ENCODE measurements at places on chromosomes 11 and 22.

DNA sequence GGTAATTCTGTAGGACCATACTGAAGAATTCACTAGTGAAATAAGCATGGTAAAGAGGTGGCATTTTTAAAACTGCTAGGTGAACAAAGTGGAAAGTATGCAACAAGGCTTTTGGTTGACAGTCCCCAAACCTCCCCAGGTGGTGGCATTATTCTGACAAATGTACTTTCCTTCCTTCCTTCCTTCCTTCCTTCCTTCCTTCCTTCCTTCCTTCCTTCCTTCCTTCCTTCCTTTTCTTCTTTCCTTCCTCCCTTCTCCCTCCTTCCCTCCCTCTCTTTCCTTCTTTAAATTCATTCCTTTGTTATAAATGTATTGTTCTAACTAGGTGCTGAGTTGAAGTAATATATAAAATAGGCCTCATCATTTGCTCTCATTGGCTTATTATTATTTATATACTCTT lies 284.7 kb upstream of the ANO5 start:
- no peak for DNase-seq

DNA sequence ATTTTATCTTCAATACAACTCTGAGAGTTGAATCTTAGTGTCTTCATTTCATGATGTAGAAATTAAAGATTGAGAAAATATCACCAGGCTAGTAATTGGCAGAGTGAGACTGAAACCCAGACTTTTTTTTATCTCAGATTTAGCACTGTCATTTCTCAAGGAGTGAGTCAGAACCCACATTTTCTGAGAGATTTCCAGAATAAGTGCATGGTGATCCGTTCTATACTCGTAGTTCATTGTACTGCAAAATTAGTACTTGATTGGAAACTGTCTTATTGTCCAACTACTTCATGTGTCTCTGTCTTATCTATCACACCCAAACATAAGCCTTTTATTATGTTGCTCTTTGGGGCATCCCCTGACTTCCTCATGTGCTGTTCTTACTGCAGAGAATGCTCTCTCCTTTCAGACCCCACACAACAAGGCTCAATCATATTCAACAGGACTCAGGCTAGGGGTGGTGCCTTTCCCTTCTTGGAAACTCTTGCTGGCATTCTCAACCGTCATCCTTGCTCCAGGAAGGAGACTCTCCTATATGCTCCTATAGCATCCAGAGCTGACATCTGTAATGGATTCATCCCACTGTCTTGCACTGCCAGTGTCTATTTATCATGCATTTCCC lies 76.7 kb upstream of the BLID start:
- no peak for DNase-seq

DNA sequence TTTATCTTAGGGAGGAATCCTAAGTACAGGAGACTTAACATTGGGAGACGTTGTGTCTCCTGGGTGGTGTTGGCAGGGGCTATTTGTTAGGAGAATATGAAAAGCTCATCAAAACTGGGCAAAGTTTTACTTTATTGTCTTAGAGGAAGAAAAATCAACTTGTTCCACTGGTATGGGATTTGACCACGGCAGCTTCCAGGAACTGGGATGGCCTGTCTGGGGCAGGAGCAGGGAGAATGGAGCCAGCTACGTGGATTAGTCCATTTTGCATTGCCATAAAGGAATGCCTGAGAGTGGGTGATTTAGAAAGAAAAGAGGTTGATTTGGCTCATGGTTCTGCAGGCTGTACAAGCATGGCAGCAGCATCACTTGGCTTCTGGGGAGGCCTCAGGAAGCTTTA lies 198.4 kb downstream of the ADAMTS15 start:
- no peak for DNase-seq

GRCh38 chr11:64571050-64571409 lies 20.0 kb upstream of the SLC22A12 start:
- DNase-seq, result no peak

GRCh38 chr11:46896719-46897406 lies 21.5 kb downstream of the LRP4 start:
- DNase-seq, result no peak

GRCh38 chr11:94974178-94974577 lies 669 bp downstream of the KDM4D start:
- DNase-seq, result no peak

DNA sequence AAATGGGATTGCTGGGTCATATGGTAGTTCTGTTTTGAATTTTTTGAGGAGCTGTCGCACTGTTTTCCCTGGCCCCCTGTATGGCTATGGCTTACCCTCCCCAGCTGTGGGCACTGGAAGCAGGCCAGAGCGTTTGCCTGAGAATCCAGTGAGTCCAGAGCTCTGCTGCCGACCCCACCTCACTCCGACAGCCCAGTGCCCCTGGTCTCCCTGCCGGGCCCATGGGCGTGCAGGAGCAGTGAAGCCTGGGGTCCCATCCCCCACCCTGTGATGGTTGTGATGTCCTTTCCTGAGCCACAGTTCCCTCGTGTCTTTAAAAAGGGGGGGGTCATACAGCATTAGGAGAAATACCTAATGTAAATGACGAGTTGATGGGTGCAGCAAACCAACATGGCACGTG lies 13.3 kb upstream of the GRAMD4 start:
- no peak for DNase-seq
